ENCODE measurements at places on chromosomes 5 and 9.

- no peak for DNase-seq
Observed at GRCh38 chr9:109072133-109072692, 47.5 kb downstream of the TMEM245 start.

- no peak for DNase-seq
Observed at GRCh38 chr9:70475211-70475610, 60.8 kb upstream of the KLF9 start.

DNA sequence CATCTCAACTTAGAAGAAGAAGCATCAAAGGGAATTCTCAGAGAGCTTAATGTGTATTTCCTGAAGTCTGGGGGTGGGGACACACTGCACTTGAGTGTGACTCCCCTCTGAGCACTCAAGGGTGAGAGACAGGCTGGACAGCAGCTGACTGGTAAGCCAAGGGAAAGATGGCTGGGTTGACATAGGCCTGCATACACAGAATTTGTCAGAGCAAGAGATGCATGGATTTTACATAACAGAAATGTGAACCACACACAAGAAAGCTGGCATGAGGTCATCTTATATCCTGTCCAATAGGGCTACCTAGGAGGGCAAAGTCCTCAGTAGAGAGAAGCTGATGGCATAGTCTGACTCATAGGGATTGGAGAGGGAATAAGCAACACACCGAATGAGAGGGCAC lies 114.3 kb upstream of the EPB41L4A start:
- DNase-seq, result no peak

DNA sequence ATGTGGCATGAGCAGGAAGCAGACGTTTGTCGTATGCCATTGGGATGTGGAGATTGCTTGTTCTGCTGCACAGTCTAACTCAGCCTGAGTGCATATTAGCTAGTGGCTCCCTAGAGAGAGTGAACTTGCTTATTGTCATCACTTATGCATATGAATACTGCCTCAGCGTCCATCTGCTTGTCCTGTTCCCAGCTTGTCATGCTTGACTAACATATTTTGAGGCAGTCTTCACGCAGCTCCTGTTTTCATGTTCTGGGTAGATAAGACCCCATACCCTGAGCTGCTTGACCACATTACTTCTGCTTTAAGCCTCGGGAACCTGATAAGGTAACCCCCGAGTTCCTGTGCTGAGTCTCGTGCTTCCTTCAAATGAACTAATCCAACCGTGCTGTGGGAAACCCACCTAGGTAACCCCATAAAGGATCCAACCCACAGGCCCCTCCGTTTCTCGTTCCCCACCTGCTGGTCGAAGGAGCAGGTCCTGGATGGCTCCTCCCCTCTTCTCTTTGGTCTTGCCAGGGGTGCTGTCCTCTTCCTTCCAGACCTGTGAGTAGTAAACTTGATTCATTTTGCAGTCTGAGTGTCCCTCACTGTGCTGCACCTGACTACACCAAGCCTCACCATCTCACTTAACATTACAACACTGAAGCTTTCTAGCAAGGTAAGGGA lies 25.0 kb downstream of the ANKRD33B start:
- DNase-seq, result no peak

GRCh38 chr9:93422977-93423616 lies 28.4 kb upstream of the FAM120A start:
- DNase-seq, result no peak

GRCh38 chr5:97150401-97150800 lies 8.0 kb upstream of the LIX1 start:
- DNase-seq, result no peak

DNA sequence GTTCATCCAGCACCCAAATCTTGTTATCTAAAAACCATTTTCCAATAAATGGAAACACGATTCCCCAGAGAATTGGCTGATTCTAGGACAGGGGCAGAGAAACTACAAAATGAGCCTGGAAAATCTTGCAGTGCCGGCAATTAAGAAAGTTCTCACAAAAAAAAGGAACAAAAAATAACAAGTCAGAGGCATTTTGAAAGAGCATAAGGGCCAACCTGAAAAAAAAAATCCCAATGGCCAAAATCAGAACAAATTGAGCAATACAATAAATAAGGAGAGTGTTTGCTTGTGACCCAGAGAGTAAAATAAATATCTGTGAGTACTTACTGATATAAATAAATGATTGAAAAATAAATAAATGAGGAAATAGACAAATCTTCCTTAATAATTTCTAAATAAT lies 55.1 kb upstream of the S1PR3 start:
- DNase-seq, result no peak

GRCh38 chr5:136749016-136749415 lies 383.7 kb upstream of the TRPC7 start:
- no peak for DNase-seq

GRCh38 chr5:67971223-67971830 lies 244.2 kb upstream of the PIK3R1 start:
- DNase-seq, result no peak

GRCh38 chr5:97501965-97502305 lies 318.9 kb upstream of the RIOK2 start:
- no peak for DNase-seq

DNA sequence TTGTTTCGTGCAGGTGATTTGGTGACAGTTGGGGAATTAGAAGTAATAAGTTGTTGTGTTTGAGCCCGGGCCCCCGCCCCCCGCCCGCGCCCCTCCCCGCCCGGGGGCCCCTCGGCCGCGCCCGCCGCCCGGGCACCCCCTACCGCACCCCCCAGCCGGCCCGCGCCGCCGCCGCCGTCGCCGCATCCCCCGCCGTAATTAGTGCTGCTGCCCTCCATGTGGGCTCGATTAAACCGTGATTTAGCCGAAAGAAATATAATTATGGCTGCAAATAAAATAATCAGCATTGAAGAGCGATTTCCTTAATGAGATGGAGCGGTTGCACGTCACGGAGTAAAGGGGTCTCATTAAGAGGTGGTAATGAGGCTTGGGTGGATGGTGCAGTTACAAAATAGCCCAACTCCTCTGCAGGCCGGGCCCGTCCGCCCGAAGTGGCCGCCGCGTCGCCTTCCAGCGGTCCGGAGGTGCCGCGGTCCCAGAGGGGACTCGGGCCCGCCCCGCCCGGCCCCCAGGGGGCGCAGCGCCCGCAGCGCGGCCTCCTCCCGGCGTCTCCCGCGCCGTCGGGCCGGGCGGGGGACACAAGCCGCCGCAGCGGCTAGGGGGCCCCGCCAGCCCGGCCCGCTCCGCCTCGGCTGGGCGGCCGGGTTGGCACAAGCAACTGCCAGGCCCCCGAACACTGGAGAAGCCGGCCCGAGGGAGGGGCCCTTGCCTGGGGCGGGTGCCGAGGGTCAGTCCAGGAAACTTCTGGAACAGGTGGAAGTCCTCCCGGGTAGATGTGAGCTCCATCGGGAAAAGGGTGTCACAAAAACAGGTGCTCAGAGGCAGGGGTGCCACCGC lies 6.9 kb upstream of the OTP start:
- no peak for DNase-seq

- no peak for DNase-seq
Observed at GRCh38 chr5:137734962-137735554, 831 bp downstream of the KLHL3 start.

DNA sequence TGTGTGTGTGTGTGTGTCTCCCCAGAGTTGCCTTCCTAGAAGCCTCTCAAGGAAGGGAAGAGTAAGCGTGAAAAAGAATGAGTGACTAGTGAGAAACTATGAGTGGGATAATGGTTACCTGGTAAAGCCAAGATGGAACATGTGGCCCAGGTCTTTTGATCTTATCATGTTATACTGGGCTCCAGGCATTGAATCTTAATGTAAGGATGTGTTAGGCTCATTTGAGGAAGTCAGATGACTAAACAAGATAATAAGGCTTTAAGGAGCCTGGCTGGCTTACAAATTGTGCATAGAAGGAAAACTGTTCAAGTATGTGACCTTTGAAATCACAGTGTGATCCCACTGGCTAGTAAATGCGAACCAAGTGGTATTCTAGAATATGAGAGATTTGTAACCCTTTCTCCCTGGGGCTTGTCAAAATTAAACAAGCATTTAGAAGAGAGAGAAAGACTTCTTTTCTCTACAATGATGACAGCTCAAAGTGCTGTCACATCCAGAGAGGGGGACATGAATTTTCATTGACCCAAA lies 29.9 kb upstream of the HMHB1 start:
- no peak for DNase-seq

DNA sequence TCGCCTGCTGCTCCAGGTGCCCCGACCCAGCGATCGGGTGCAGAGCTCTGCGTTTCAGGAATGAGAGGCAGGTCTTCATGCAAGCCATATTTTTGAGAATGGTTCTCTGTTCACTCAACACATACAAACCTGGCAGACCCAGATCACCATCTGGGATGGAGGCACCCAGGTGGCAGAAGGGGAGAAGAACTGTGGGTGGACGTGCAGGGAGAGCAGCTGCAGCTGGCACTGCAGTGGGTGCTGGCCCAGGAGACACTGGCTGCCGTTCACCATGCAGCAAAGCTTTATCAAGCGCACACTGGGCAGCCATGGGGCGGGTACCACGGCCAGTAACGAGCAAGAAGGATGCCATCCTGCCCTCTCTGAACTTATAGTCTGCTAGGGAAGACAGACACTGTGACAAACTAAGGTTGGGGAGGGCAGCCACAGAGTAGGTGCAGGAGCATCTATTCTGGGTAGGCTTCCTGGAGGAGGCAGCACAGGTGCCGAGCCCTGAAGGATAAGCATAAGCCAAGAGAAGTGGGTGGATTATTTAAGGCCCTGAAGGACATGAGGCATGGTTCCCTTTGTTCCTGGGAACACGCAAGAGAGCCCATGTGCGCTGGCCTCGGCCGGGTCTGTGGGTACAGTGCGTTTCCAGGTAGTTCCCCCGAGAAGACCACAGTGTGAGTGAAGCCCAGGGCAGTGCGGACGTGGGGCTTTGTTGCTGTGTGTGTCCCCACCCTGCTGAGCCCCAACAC lies 46.2 kb upstream of the FCN2 start:
- DNase-seq, result no peak

- DNase-seq, result no peak
Observed at GRCh38 chr5:3593771-3594509, 1.7 kb upstream of the IRX1 start.

GRCh38 chr5:132497488-132497997 lies 7.0 kb upstream of the IRF1 start:
- no peak for DNase-seq

DNA sequence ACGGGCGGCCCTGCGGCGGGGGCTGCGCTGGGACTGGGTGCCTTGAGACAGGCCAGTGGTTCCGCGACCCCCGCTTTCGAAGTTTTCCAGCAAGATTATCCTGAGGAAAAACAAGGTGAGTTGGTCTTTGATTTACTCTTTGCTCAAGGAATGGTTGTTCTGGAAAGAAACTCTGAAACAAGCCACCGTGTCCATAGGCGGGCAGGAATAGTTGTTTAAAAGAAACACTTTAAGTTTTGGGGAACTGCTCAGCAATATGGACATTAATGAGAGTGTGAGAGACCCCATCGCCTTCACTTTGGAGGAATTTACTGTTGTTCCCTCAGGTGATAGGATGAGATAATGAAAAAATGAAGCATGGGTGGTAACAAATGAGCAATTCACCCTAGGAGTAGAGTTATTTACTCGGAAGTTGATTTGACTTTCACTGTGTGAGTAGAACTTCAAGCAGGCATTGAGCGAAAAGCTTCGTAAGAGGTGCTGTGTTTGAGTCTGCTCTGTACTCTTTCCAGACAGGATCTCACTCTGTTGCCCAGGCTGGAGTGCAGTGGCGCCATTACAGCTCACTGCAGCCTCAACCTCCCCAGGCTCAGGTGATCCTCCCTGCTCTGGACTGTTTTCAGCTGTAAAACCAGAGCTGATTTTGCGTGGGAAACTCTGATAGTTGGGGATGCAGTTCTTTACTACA lies 1.1 kb downstream of the DMRTA1 start:
- DNase-seq, result no peak

DNA sequence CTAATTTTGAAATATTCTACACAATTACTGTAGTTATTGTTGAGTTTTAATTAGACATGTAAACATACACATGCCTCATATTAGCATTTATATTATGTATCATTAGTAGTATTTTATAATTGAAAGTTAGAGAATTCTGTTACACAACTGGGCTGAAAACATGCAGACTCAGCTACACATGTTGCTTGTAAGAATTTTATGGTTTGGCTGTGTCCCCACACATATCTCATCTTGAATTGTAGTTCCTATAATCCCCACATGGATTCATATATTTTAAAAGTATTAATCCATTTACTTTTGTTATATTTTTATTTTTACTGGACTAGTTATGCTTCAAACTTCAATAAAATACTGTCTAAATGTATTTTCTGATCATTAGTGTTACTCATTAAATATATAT lies 2075.3 kb upstream of the C9orf72 start:
- no peak for DNase-seq

- no peak for DNase-seq
Observed at GRCh38 chr5:139863361-139863760, 67.8 kb downstream of the PSD2 start.

- DNase-seq, result no peak
Observed at GRCh38 chr5:14667290-14667689, 2.8 kb downstream of the OTULIN start.

DNA sequence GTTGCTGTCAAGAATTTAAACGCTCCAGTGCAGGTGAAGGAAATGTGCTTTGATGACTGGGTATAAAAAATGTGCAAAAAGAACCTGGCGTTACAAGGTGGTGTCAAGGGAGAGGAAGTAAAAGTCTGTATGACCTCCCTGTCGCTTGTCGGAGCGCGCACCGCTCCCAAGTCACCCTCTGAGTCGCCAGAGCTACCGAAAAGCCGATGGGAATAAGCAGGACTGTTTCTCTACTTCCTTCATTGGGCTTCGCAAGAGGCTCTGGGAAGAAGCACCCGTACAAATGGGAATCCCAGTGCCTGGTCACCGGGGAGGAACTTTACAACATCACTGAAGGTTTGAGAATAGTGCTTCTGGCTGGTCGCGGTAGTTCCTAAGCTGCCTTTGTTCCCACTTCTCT lies 1.3 kb upstream of the DMRT2 start:
- DNase-seq, result no peak

- DNase-seq, result no peak
Observed at GRCh38 chr5:56161439-56161823, 71.7 kb downstream of the ANKRD55 start.

- DNase-seq, result no peak
Observed at GRCh38 chr9:117074342-117074662, 340.6 kb downstream of the ASTN2 start.

DNA sequence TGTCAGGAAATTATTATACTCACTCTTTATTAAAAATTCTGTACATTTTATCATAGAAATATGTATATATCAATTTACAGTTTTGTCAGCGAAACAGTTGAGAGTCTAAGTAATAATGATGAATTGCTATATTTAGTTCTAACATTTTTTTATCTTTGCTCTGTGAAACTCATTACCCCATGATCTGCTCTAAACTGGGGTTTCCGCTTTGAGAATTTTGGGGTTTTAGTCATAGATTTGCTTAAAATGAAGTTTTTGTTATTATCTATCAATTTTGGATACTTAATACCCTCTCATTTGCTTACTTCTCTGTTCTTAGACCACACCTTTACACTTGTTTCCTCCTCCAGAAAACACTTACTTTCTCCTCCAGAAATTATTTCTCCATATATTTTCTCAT lies 333.8 kb upstream of the MPDZ start:
- DNase-seq, result no peak

- DNase-seq, result no peak
Observed at GRCh38 chr5:134794082-134794481, 35.5 kb downstream of the DDX46 start.

Measured in stimulated activated CD8-positive, alpha-beta memory T cell treated with anti-CD3 and anti-CD28 coated beads, Interleukin-2, amount 100 ng/mL, for 1 hour (primary cell).